Activated T-cell treated with anti-CD3 and anti-CD28 coated beads for 1 hour (primary cell): ENCODE measurements at places on chromosomes 3 and 15.

DNA sequence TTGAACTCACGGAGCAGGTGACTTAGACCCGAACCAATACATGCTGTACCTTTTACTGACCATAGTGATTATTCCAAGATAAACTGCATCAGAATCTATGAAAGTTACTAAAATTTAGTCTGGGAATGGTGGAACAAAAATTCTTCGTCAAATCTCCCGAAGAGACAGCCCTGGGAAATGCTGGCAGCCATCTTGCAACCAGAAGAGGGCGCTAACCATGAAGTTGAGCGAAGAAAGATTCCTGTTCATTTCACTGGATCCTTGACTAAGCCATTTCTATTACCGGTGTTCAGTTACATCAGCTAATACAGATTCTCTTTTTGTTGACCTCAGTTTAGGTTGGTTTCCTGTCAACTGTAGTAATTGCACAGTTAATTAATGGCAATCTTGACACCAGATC is 199.6 kb downstream of the SLC9A9 start:
- no peak for DNase-seq

DNA sequence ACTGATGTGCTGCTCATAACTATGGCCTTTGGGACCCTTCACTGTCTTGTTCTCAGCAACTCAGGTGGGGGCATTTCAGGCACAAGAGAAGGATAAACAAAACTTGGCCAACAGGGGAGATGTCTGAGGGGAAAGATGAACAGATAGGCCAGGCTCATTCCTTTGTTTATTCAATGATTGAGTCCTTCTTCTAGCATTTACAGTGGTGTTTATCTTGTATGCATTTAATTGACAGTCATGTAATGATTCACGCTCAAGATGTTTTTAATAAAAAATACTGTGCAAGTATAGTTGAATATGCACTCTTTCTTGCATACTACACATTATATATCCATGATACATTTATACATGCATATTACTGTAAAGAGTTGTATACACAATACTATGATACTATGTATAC is 44.5 kb downstream of the RHCG start:
- no peak for DNase-seq

- DNase-seq, result no peak
Observed at GRCh38 chr15:73105064-73105463, 52.8 kb downstream of the NEO1 start.

DNA sequence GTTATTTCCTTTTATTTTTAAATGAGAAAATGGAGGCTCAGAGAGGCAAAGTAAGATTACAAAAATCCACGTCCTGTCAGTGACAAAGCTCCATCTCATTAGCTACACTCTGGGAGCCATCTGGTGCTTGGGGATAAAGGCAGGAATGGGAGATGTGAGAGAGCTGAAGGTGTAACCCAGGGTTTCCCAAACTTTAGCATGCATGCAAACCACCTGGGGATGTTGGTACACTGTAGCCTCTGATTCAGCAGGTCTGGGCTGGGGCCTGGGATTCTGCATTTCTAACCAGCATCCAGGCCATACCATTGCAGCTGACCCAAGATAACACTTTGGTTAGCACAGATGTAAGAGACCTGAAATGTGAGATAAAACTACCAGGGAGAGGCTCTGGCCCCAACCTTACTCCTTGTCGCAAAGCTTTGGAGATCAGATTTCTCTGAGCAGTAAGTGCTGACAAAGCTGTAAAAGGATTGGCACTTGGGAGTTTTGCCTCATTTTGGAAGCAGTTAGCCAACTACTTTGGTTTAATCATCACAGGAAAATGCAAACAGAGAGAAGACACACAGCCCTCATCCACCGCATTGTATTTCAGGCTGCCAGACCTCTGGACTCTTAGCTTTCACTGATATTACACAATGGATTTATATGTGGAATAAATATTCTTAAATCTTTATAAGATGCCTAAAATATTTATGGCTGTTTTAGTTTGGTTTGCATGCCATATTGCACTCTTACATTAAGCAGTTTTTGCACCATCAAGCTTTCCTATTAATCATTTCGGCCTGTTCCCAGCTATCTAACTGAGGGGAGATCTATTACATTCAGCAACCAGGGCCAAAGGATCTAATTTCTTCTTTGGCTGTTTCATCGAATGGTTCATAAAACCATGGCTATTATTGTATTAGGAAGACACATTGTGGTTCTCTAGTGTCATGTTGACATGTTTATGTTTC is 263.0 kb downstream of the EBLN2 start:
- no peak for DNase-seq

DNA sequence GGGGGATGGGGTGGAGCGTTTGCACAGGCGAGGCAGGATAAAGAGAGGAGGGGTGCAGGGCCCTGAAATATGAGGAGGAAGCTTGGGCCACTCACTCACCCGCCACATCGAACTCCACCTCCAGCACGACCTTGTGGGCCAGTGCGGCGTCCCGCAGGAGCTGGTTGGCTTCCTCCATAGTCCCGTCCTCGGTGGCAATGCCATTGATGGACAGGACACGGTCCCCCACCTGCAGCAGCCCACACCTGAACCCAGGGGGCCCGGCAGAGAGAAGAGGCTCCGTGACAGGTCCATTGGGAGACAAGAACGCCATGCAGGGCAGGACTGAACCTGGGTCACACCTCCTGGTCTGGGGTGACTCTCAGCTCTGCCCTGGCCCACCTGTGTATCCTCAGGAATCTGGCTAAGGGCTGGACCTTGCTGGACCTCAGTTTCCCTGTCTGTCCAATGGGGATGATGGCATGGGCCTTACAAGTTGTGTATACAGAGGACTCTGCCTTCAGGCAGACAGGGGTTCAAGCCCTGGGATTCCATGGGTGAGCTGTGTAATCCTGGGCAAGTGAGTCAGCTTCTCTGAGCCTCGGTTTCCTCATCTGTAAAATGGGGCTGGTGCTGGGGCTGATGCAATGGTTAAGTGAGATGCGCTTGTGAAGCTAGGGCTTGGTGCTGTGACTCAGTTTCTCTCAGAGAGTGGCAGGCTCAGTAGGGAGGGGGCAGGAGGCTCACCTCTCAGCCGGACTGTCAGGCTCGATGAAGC is 26.4 kb downstream of the GRIP2 start:
- no peak for DNase-seq

GRCh38 chr3:161253711-161254110 is 32.6 kb downstream of the NMD3 start:
- no peak for DNase-seq

- no peak for DNase-seq
Observed at GRCh38 chr3:184171562-184171961, 3.1 kb upstream of the AP2M1 start.

DNA sequence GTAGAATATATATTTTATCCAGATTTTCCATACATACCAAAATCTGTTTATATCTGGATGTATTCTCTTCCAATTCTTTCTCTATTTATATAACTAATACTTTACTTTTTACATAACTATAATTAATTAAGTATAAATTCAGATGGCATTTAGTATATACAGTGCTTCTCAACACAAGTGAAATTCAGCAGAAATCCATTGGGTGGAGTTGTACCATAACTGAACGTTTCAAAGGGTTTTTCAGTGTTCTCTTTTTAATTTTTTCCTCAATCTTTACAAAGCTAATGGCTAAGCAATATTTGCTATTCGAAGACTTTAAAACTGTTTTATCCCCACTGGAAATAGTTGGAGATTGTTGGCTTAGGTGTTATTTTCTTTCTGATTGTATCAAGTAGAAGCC is 13.9 kb upstream of the ZBBX start:
- DNase-seq, result no peak

DNA sequence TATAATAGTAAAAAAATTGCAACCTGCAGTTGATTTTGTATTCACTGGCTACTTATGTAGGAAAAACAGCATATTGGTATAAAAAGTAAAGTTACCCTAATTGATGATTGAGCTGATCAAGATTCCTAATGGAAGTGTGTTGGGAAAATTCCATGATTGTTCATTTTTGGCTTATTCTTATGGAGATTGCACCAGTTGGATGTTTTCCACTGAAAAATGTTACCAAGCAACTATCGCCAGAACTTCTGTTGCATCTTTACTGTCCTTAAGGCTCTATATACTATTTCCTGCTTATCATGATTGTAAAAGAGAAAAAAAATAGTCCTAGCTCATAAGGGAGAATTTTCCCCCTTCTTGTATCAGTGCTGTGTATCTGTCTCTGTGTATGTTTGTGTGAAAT is 48.6 kb downstream of the SLC25A26 start:
- no peak for DNase-seq

GRCh38 chr3:31232055-31233025 is 300.4 kb upstream of the STT3B start:
- no peak for DNase-seq

- DNase-seq, result no peak
Observed at GRCh38 chr3:99319961-99320360, 318.4 kb upstream of the COL8A1 start.

GRCh38 chr15:91102546-91103330 is 2.7 kb downstream of the SV2B start:
- no peak for DNase-seq

DNA sequence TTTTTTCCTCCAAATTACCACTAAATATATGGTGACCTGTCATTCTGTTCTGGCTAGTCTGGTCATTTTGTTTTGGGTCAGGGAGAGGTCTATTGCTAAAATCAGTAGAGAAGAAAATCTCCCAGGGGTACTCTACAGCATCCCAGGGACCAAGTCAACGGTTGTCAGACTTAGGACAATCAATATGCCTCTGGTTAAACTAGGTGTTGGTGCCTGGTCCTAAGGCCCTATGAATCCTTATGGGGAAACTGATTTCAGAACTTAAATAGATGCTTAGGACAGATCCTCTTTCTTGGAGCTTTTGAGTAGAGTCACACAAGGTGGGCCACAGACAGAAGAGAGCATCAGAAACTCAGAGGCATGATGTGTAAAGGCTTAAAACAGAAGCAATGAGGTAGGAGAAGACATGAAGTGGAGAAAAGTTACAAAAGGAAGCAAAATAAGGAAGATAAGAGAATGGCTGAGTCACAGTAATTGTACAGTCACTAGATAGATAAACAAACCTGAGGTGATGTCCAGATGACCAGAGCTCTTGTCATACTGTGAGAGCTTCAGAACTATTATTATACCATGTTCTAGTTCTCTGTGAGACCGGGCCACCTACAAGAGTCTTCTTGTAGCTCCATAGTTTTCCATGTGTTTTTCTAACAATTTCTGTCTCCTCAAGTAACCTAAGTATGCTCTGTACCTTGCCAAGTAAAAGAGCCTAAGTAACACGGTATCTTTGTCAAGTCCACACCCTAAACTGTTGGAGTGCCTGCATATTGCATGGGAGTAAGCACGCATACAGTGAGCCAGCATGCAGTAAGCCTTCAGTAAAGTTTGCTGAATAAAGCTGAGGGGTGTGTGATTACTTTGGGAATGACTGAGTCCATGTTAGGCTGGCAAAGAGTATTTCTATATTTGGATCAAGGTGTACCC is 44.6 kb upstream of the LEKR1 start:
- no peak for DNase-seq

DNA sequence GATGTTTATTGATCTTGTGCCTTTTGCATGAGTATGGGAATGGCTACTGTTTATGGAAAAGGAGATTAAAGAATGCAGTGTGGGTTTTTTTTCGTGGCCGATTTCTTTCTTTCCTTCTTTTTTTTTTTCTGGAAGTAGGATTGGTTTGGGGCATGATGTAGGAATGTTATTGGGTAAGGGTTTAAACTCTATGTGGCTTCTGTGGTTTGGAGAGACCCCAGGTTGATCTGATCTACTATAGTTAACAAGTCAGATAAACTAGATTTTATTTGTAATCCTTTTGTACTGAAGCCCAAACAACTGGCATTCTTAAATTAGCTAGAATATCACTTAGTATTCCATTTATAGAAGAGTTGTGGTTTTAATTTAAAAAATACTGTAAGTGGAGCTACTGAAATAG is 304.8 kb downstream of the LPP start:
- DNase-seq, result no peak

GRCh38 chr3:13519006-13519791 is 29.7 kb upstream of the FBLN2 start:
- DNase-seq, result no peak

GRCh38 chr15:40932156-40932555 is 3.0 kb downstream of the DLL4 start:
- no peak for DNase-seq

- DNase-seq, result no peak
Observed at GRCh38 chr3:31495971-31496665, 36.6 kb upstream of the STT3B start.

- DNase-seq, result no peak
Observed at GRCh38 chr3:156619376-156619775, 55.0 kb upstream of the TIPARP start.

GRCh38 chr3:4751029-4751501 is 228.2 kb upstream of the BHLHE40 start:
- no peak for DNase-seq

- no peak for DNase-seq
Observed at GRCh38 chr3:4981294-4981664, 2.0 kb downstream of the BHLHE40 start.

- no peak for DNase-seq
Observed at GRCh38 chr3:14372587-14372986, 29.8 kb upstream of the SLC6A6 start.

DNA sequence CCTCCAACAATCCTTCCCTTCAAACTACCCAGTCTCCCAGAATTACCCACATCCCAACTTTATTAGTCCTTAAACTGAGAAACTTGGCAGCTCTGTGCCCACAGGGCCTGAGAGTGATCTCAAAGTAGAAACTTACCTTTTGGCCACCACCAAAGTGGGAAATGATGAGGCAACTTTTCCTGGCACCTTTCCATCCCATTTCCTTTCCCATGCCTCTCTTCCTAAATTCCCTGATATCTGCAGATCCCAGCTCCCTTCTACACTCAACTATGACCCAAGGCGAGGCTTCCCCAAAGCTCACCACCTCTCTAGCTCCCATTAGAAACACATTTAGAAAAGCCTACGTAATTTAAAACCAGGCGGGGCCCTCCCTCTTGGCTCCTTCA is 271.9 kb downstream of the FOXP1 start:
- DNase-seq, result no peak

GRCh38 chr3:60304112-60304511 is 947.1 kb downstream of the FHIT start:
- DNase-seq, result no peak

DNA sequence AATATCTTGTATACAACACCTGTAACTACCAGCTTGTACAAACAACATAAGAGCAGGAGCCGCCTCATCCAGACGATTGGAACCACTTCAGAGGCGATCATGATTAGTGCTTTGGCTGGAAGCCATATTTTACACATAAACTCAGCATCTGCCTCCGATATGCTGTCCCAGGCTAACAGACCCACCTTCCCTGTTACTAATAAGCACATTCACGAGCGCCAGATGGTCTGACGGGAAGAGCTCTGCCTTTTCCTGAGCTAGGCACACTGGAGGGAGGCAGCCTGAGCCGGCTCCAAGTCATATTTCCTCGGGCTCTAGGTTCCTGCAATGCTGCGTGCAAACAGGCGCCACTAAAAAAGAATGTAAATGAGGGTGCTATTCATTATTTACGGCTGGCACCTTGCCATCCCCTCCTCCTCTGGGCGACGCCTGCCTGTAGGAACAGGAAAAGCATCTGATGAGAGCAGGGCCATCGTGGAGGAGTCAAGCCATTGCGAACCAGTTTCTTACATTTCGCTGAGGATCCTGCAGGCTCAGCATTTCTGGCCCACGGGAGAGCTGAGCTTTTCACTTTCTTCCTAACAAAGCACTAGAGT is 98.2 kb downstream of the ANXA2 start:
- DNase-seq, result no peak
